ENCODE measurements at places on chromosomes 12 and 14. TPM values are rescaled to one million over a fixed set of nuclear protein-coding genes. Genes with fewer than 3 reads are reported as not detected.

The PZP gene
- not detected for total RNA-seq

The TAS2R50 gene
- total RNA-seq = not detected

The LUM gene
- not detected for total RNA-seq

The NPC2 gene
- total RNA-seq = 130 TPM

- no peak for DNase-seq
Observed at GRCh38 chr12:11815397-11815796, 165.9 kb downstream of the ETV6 start.

- DNase-seq = no peak
Observed at GRCh38 chr12:93125126-93125525, 196.0 kb upstream of the EEA1 start.

DNA sequence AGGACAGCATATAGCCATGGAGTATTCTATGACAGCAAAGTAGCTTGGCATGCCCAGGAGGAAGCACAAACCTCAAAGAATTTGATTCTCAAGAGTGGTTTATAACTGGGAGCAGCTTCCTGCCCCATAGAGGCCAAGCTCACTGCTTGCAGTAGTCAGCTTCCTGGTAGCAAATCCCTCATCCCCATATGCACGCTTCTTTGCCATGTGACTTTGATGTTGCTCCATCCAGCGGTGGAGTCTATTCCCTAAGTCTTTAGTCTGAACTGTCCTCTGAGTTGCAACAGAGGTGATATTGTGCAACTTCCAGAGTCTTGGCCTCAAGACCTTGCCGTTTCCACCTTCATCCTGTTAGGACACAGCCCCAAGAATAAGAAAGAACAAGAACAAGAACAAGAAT lies 996.8 kb upstream of the TMEM132C start:
- DNase-seq = no peak

- DNase-seq = no peak
Observed at GRCh38 chr12:52527121-52527800, 7.1 kb upstream of the KRT5 start.

GRCh38 chr12:94053676-94054075 lies 94.7 kb upstream of the PLXNC1 start:
- DNase-seq = no peak

DNA sequence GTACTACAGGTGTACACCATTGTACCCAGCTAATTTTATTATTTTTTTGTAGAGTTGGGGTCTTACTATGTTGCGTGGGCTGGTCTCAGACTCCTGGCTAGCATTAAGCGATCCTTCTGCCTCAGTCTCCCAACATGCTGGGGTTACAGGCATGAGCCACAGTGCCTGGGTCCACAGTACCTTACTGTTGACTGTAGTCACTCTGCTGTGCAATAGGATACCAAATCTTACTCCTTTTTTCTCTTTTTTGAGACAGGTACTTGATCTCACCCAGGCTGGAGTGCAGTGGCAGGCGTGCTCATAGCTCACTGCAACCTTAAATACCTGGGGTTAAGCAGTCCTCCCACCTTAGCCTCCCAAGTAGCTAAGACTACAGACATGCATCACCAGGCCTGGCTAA lies 25.6 kb downstream of the PSMA6 start:
- DNase-seq = no peak

DNA sequence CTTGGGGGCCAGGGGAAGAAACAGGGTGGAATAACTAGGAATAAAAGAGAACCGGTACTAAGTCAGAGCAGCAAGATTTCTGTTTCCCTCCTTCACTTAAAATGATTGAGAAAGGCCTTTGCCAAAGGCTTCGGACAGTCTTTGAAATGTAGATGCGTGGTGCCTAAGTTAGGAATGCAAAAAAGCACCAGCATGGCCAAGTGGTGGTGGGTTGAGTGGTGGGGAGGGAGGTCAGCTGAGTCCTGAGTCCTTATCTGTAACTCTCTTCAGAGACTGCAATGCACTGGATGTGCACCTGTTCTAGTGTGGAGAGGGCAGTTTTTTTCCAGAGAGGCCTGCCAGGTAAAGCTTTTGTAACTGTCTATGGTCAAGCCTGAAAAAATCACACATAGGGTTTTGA lies 919.9 kb downstream of the FSCB start:
- DNase-seq = no peak

DNA sequence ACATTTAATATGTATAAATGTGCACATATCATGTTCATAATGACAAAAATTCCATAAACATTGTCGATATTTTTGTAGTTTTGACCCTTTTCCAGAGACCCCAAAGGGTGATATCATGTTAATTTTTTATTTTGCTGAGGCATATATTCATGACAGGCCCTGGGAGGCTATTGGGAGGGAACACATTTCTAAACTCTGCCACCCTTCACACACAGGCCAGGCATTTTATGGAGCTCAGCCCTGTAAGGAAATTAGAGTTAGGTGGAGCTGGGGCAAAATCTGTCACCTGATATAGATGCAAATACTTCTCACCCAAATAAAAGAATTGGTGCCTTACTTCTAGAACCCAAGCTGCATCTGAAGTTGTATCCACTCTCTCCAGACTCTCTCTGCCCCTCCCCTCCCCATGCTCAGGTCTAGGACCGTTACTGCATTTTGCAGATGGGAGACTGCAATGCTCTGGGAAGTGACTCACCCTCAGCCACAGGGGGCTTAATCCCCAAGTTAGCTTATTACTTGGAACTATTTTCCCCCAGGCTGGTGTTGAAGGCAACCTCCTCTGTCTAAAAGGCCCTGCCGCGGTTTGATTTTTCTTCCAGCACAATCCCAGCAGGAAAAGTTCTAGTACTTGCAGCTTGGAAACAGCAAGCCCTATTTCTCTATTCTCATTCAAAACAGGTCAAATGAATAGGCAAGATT lies 238.9 kb downstream of the EMP1 start:
- no peak for DNase-seq

DNA sequence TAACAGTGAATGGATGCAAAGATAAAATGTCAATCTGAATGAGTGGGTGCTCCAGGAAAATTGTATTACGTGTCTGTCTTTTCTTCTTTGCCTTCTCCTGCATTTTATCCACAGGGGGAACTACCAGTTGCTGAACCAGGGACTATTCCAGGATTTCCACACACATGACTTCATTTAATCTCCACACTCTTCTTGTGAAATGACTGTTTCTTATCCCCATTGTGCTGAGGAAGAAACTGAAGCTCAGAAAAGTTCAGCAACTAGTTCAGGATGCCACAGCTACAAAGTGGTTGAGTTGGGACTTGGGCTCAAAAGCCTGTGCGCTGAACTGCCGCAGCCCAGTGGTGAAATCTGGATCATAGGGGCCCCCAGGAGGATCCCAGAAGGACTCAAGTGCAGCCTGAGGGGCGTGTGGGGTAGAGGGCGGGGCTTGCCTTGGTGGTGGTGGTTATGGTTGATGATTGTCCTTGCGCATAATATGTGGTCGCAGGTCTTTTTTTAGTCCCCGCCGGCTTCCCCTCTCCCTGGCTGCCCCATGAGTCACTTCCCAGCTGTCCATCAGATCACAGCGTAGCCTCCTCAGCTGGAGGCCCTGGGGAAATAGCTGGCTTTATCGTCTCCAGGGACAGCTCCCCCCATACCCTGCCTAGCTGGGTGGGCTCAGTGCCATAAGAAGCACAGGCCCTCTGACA lies 235.2 kb upstream of the CRY1 start:
- no peak for DNase-seq

DNA sequence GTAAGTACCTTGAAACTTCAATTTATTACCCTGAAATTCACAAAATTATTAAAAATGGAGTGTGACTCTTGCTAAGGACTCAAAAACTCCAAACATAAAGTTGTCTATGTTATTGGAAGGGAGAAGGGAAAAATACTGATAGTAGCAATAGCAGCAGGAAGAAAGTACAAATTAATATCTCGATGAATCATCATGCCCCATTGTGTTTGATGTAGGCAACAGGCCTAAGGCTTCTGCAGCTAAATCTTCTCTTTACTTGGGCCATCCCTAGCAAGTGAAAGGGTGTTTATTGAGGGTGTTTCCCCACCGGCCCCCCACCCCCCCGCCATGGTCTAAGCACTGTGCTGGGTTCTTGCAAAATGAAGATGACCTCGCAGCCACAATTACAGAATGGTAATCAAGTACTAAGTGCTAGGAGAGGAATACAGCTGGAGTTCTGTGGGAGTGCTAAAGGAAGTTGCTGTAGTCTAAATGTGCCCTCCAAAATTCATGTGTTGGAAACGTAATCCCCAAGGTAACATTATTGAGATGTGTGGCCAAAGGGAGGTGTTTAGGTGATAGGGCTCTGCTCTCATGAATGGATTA lies 76.5 kb downstream of the SNAPC1 start:
- no peak for DNase-seq

DNA sequence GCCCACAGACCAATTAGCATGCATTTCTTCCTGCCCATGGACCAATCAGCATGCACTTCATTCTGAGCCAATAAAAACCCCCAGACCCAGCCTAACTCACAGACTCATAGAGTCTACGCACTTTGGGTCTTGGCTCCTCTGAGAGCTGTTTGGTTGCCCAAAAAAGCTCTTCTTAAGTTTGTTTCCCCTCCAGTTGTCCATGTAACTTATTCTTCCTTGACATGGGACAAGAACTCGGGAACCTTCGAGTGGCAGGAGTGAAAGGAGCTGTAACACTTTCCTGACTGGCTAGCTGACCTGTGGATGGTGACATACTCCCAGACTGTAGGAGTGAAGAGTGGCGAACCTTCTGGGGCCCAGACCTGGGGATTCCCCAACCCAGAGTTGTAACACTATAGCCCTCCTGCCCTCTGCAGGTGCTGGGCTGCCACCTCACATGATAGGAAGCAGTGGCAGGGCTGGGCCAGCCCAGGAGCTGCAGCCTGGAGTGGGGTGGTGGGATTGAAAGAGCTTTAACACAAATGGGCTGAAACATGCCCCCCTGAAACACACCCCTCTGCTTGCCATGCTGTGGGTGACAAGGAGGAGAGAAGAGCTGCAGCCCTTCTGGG lies 4.4 kb upstream of the BTBD7 start:
- DNase-seq = no peak

DNA sequence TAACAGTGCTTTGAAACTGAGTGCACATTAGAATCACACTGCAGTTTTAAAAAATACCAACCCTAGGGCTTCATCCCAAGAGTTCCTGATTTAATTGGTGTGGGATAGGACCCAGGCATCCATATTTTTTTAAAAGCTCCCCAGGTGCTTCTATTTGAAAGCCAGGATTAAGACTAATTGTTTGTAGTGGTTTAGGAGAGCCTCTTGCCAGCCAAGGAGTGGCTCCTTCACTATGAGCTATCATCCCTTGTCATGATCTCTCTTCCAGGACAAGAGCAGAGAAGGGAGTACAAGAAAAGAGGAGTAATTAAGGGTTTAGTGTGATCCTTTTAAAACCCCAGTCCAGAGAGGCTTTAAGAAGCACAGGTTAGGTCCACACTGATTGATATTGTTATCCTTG lies 178.0 kb downstream of the CAND1 start:
- DNase-seq = no peak

DNA sequence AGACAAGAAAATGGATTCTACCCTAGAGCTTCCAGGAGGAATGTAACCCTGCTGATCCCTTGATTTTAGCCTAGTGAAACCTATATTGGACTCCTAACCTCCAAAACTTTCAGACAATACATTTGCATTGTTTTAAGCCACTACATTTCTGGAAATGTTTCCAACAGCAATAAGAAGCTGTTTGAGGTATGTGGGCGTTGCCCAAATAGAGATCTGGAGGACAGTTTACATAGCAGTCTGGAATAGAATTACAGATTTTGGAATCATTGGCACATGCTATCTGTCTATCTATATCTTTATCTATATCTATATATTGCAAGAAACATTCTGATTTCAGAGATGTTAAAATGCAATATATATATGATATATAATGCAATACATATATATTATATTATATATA lies 42.4 kb upstream of the EGLN3 start:
- DNase-seq = no peak
